ENCODE measurements at places on chromosomes 4 and X.

DNA sequence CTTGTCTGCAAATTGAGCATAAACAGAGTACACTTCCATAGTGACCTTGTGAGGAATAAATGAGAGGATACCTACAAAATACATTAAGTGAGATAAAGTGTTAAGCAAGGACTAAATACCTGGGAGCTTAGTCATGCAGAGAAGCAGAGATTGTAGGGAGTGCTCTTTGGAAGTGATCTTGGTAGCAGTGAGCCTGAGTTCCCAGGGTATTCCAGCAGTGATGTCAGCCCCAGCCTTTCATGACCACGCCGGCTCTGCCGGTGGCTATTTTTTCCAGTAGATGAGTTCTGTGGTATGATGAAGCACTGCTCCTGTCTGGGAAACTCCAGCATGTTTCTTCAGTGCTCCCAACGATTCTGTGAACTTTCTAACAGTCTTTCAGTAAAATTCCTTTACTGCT, 391.5 kb upstream of the IGFBP7 start:
- DNase-seq: no peak

- no peak for DNase-seq
Measured at GRCh38 chrX:150459196-150459595, 96.1 kb downstream of the MAMLD1 start.

- no peak for DNase-seq
Measured at GRCh38 chr4:182062458-182062857, 180.7 kb upstream of the TENM3 start.

- no peak for DNase-seq
Measured at GRCh38 chr4:156475322-156475721, 496.3 kb downstream of the PDGFC start.

- no peak for DNase-seq
Measured at GRCh38 chrX:119402588-119402987, 3.5 kb downstream of the SLC25A43 start.

- DNase-seq: no peak
Measured at GRCh38 chr4:6464842-6465588, 7.4 kb downstream of the PPP2R2C start.

- DNase-seq: no peak
Measured at GRCh38 chr4:95429416-95429815, 119.4 kb downstream of the UNC5C start.

DNA sequence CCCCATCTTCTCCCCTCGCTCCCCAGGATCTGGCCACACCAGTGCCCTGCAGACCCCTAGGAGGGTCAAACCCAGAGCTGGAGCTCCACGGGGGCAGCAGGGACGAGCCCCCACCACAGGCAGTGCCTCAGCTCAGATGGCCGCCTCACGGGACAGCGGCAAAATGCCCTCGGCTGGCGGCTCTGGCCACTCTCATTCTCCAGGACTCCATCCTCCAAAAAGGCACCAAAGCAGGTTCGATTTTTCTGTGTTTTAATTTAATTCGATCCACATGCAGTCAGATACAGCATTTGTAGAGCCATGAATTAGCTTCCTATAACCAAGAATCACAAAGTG, 8.3 kb downstream of the FAM53A start:
- no peak for DNase-seq

GRCh38 chr4:168474660-168475320, 5.5 kb downstream of the DDX60L start:
- no peak for DNase-seq

GRCh38 chrX:82412858-82413257, 1095.2 kb upstream of the POU3F4 start:
- no peak for DNase-seq

GRCh38 chrX:135632353-135632752, 81.1 kb upstream of the CT45A1 start:
- no peak for DNase-seq

- DNase-seq: no peak
Measured at GRCh38 chr4:73976716-73977115, 5.1 kb downstream of the PF4 start.

GRCh38 chr4:94920369-94920768, 162.6 kb downstream of the BMPR1B start:
- DNase-seq: no peak

DNA sequence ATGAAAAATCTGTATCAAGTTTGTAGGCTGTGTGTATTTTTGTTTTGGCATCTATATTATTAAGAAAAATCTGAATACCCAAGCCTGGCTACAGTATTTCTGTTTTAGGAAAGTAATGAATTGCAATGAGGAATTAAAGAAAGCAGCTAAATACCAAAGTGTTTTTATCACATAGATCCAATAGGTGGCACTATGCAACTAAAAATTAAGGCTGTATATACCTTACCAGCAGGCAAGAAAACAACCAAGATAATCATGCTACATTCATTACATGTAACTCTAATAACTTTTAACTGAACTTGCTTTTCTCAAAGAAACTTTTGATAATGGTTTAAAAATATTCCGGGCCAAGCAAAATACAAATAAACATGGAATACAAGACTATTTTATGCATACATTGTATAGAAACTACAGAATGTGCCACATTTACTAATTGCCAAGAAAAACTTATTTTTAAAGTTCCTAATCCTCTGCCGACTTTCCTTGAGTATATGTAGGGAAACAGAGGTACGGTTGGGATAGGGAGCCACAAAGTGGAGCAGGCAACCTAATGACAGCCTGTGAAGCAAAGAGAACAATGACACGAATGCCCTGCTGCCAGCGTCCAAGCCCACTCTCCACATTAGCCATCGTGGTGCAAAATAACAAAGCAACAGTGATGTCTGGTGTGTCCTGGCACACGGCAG, 63.7 kb downstream of the SEC24D start:
- no peak for DNase-seq

DNA sequence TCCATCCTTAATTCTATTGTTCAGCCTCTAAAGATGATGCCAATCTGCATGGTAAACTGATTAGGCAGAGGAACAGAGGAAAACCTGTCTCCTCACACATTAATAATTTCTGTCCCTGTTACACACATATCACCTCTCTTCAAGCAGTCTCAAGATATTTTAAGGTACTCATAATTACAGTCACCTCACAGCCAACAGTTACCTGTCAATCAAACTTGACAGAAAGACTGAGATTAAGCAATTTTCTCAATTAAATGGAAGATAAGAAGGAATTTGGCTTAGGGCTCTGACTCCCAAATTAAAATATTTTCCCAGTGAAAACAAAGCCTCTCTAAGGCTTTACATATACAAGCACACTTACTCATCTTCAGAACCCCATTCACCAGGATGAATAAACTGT, 85.2 kb downstream of the MAPK10 start:
- no peak for DNase-seq

DNA sequence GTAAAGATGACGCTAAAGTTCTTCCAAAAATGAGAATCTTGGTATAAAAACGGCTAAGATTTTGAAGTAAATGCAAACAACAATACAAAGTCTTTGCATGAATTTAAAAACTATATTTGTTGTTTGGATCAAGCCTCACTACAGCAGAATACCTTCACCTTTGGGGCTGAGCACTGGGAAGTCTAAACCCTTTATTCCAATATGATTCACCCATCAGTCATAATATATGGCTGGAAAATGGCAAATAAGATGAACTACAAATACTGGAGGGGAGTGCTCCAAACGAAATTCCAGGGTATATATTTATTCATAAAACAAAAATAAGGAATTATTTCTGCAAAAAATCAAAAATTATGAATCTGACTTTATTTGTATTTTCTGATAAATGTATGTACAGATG, 138.4 kb downstream of the SCFD2 start:
- DNase-seq: no peak

GRCh38 chr4:878796-879728, 53.1 kb downstream of the GAK start:
- DNase-seq: no peak

GRCh38 chr4:142085513-142086292, 449.3 kb downstream of the IL15 start:
- DNase-seq: no peak

- DNase-seq: no peak
Measured at GRCh38 chrX:100674705-100675104, 30.7 kb downstream of the SRPX2 start.

GRCh38 chr4:88910101-88910500, 146.9 kb downstream of the FAM13A start:
- no peak for DNase-seq

GRCh38 chr4:29037501-29037900, 1682.7 kb upstream of the PCDH7 start:
- no peak for DNase-seq

GRCh38 chr4:189815404-189816192, 125.1 kb upstream of the FRG1 start:
- no peak for DNase-seq

DNA sequence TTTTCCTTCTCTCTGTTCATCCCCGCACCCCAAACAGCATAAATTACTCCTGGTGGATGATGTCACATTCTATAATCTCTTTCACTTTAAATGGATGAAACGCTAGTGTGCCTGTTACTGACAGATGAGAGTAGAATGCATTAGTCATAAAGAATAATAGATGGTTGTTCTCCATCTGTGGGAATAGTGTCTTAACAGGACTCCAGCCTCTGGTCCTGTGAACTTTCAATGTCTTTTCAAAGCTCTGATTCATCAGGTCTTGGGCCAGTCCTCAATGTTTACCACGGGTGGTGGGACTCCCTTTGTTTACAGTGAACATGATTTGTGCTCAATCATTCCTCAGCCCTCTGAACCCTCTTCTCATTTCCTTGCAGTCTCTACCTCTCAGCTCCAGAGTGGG, 182.6 kb downstream of the GABRB1 start:
- DNase-seq: peak; percentile 4

DNA sequence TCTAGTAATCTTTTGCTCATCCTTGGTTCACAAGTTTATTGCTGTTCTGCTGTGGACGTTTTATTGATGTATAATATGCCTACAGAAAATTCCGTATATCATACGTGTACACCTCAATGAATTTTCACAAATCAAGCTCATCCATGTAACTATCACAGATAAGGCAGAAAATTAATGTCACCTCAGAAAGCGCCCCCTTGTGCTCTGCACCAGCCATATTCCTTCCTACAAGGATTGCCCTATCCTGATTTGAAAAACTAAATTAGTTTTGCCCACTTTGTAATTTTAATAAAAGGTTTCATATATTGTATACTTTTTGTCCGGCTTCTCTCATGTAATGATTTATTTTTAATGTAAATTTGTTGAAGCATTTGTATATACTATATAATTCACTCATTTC, 390.8 kb downstream of the ADGRL3 start:
- no peak for DNase-seq

DNA sequence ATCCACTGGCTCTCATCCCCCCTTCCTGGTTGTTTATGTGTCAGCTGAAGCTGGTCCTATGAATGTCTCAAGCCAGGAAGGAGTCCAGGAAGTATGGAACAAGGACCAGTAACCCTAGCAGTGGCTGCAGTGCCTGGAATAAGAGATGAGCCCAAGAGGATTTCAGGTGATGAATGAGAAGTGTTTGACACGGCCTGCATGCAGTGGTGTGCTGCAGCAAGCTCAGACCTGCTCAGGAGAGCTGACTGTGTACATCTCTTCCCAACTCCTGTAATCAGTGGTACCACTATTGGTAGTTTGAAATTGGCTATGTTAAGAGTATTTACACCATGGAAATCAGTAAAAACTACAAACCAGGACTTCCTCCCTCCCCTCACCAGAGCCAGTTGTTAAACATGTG, 88.0 kb downstream of the IQCM start:
- DNase-seq: no peak

- DNase-seq: no peak
Measured at GRCh38 chr4:3489451-3489962, 26.4 kb downstream of the DOK7 start.

- DNase-seq: no peak
Measured at GRCh38 chrX:154485150-154486051, 1.0 kb downstream of the UBL4A start.

DNA sequence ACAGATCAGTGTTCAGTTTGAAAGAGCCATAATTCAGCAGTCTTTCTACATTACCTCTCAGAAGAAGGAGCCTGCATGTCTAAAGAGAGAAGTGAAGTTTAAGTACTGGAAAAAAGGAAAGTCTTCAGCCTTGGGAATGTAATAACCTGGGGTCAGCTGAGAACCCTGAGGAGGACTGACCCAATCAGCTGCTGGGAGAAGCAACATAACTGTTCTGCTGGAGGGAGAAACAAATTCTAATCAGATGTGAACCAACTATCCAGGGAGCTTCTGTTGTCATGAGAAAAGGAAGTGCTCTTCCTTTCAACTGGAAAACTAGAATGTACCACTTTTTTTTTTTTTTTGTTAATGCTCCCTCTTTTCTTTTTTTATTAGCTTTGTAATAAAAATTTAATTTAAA, 64.5 kb upstream of the PDE5A start:
- no peak for DNase-seq

DNA sequence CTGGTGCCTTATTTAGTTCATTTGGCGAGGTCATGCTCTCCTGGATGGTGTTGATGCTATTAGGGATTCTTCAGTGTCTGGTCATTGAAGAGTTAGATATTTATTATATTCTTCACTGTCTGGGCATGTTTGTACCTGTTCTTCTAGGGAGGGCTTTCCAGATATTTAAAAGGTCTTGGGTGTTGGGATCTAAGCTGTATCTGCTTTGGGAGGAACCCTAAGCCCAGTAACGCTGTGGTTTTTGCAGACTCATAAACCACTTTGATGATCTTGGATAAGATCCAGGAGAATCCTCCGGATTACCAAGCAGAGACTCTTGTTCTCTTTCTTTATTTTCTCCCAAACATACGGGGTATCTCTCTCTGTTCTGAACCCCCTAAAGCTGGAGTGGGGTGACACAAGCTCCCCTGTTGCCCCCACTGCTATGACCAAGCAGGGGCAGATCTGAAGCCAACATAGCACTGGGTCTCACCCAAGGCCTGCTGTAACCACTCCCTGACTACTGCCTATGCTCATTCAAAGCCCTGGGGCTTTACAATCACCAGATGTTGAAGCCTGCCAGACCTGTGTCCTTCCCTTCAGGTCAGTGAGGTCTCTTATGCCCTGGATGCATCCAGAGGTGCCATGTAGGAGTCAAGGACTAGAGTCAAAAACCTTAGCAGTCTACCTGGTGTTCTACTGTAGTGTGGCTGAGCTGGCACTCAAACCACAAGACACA, 187.6 kb downstream of the GUCY2F start:
- DNase-seq: no peak

DNA sequence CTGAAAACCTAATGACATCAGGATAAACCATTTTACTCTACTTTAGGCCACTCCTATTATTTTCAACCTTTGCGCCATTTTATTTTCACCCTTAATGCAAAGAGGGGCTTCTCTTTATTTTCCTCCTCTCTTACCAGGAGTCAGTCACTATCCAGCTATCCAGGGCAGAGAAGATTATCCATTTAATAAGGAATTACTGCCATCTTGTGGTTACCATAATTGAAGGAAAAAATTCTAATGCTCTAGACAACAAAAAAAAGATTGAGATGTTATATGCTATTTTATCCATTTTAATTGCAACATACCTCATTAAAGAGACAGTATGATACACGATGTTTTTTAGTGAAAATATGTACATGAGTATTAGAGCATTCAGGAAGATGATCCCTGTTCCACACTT, 514.5 kb upstream of the FAM241A start:
- no peak for DNase-seq

GRCh38 chr4:145866991-145867390, 71.6 kb downstream of the ZNF827 start:
- DNase-seq: no peak

Data from amygdala (tissue), 56 donors.